ENCODE measurements at places on chromosomes 6 and 20.

- DNase-seq, result peak; percentile 11
Observed at GRCh38 chr6:106882138-106882537, 92.4 kb downstream of the CD24 start.

DNA sequence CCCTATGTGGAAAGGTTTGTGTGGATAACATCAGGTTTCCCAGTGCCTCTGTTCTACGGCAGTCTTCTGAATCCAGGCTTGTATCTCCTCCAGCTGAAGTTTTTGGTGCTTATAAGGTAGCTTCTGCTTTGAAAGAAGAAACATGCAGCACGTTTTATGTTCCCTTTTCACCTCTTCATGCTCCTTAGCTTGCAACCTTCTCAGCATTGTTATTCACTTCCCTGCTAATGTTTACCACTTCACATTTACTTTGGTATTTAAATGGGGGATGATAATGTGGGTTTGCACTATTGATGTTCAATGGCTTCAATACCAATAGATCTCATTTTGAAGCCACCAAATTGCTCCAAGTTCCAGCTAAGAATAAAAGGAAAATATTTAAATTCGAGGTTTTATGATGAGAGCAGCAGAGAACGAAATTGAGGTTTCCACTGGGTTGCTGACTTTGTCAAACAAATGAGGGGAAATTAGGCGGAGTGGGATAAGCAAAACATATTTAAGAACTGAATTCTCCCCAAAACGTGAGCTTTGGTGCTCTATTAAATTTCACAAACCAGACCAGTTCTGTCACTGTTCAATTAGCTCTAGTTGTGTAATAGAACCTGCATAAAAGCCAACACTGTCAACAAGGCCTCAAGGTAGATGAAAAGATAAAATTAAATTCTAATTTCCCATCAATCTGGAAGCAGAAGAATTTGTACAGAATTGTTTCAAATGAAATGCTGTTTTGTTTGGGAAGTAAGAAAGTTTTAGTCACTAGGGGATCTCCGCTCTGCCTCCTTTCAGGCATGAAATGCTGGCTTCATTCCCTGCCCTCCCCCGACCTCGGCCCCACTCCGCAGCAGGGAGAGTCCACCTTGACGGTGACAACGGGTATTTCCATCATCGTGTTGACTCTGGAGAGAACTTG, 1.4 kb downstream of the IL22RA2 start:
- DNase-seq, result no peak

DNA sequence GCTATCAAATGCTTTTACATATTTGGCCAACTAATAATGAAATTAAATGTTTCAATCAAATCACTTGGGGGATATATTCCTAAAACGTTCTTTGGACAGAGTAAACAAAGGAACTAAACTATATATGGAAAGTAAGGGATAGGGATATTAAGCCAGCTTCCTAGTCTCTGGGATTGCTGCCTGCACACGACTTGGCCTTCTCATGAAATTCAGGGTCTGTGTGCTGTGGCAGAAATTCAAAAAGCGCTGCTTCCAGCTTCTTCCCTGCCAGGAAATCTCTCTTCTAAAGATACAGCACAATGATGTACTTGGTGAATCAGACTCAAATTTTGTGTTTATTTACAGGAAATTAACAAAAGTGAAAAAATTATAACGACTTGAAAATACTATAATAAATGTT, 206.3 kb upstream of the RAB32 start:
- no peak for DNase-seq

DNA sequence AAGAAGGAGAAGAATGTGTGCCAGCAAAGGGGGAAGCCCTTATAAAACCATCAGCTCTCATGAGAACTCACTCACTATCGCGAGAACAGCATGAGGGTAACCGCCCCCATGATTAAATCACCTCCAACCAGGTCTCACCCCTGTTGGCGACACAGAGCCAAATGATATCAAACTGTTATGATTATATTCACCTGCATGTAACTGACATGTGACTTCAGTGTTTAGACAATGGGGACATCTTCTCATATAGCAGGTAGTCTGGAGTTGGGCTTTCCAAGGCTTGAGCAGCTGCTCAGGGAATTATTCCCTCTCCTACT, 115.2 kb downstream of the SASH1 start:
- DNase-seq, result no peak

DNA sequence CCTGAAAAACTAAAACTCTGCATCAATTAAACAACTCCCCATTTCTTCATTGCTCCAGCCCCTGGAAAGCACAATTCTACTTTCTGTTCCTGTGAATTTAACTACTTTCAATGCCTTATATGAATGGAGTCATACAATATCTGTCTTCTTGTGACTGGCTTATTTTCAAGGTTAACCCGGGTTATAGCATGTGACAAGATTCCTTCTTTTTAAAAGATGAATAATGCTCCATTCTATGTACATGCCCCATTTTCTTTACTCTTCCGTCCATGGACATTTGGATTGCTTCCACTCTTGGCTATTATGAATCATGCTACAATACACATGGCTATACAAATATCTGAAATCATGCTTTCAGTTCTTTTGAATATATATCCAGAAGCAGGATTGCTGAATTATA, 334.9 kb upstream of the ID4 start:
- peak; percentile 45 for DNase-seq

- no peak for DNase-seq
Observed at GRCh38 chr20:1587781-1588532, 30.5 kb upstream of the SIRPD start.

Data from DMS53 (cell line).